ENCODE measurements at places on chromosomes 7 and 10. TPM values are rescaled to one million over a fixed set of nuclear protein-coding genes. Genes with fewer than 3 reads are reported as not detected.

Gene SPDYE3
- not detected for total RNA-seq

Gene MKLN1
- 13.2 TPM for total RNA-seq

DNA sequence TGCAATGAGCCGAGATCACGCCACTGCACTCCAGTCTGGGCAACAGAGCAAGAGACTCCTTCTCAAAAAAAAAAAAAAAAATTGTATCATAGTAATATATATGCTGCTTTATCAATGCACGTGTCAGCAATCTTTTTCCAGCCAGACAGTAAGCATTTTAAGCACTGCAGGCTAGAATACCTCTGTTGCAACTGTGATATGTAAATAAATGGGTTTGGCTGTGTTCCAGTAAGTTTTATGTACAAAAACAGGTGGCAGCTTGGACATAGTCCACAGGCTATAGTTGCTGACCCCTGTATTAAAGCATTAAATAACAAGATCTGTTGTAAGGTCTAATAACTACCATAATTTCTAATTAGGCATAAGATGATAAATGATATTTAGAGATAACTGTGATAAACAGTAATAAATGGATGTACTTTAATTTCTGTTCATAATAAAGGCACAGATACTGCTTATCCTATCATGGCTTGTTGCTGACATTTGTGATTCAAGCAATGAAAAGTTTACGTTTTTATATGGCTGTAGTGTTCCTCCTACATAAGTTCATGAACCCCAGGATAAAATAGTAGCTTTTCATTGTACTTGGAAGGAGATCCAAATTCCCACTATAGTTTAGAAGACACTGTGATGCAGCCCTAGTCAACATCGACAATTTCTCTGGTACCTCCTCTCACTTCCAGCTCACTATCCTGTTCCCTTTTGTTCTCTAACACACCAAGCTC is 161.4 kb downstream of the ELMO1 start:
- DNase-seq, result peak; percentile 68

Gene VWDE
- total RNA-seq, result under 0.01 TPM

DNA sequence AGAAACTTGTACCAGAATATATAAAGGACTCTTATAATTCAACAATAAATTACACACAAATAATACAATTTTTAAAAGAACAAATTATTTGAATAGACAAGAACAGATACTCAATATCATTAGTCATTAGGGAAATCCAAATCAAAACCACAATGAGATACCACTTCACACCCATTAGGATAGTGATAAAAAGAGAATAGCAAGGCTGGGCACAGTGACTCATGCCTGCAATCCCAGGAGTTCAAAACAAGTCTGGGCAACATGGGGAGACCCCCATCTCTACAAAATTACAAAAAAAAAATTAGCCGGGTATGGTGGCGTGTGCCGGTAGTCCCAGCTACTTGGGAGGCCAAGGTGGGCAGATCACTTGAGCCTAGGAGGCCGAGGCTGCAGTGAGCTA is 52.2 kb upstream of the KCNIP2 start:
- DNase-seq, result no peak

- no peak for DNase-seq
Observed at GRCh38 chr10:119101366-119102098, 2.4 kb upstream of the DENND10 start.

Gene AFAP1L2
- 1.2 TPM for total RNA-seq
